ENCODE measurements at places on chromosomes 7 and 10.
A peak's percentile ranks its signal among the peaks of the same experiment; 100 is the strongest.

GRCh38 chr7:128027485-128027980 lies 3.7 kb downstream of the LRRC4 start:
- peaks cover 14% of the 10 kb centered on the region for H3K36me3 ChIP-seq
- no peaks in the 10 kb centered on the region for H3K4me1 ChIP-seq
- H3K27me3 ChIP-seq, result no peaks in the 10 kb centered on the region
- no peak overlapping the region for H3K4me3 ChIP-seq

- DNase-seq, result no peak
- H3K27me3 ChIP-seq, result peaks cover 40% of the 10 kb centered on the region
- H3K36me3 ChIP-seq, result no peaks in the 10 kb centered on the region
- peaks cover 23% of the 10 kb centered on the region for H3K4me1 ChIP-seq
These were observed 817 bp upstream of the IL15RA start for GRCh38 chr10:5978230-5978489.

DNA sequence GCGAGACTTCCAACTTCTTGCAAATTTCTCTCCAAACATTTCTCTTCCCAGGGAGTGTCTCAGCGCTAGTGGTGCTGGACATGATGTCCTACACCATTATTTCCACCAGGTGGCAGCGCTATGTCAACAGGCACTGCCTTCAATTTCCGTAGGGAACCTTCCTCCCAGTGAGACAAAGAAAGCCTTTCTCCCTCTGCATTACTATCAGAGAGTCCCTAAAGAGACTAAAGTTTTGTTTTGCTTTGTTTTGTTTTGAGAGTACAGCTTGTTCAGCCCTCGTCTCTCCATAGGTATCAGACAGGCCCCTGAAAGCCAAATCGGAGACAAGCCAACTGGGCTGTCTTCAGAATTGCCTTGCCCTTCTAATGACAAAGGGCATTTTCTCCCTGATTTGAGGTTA lies 44.2 kb upstream of the GGCT start:
- no peaks in the 10 kb centered on the region for H3K4me1 ChIP-seq
- peak; percentile 58 for DNase-seq
- H3K36me3 ChIP-seq, result no peaks in the 10 kb centered on the region

DNA sequence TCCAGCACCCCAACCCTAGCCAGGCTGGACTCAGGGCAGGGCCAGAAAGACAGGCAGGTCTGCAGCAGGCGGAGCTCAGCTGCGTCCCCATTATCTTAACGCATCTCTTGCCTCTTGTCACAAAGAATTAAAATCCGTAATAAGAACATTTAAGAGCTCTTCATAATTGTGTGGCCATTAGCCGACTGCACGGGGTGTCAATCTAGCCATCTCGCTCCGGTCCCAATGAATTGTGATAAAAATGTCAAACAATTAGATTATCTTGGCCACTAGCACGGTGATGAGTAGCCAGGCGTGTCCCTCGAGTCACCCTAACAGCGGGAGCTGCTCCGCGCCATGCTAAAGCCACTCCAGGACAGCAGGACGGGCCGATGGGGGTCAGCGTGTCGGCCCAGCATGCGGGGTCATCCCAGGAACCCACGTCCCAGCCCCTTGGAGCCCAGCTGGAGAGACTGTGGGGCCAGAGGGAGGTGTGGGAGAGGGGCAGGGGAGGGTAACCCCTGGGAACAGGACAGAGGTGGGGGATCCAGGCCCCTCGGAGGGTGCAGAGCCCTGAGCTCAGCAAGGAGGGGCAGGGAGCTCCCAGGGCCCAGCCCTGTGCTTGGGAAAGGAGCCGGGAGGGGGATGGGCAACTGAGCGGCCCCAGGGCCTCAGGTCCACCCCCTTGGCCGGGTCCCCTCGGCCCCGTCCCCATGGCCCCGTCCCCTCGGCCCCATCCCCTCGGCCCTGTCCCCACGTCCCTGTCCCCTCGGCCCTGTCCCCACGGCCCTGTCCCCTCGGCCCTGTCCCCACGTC lies 17.7 kb upstream of the NKX6-2 start:
- H3K27me3 ChIP-seq, result no peaks in the 10 kb centered on the region
- no peaks in the 10 kb centered on the region for H3K36me3 ChIP-seq
- H3K4me3 ChIP-seq, result no peak overlapping the region
- H3K27ac ChIP-seq, result no peak overlapping the region

DNA sequence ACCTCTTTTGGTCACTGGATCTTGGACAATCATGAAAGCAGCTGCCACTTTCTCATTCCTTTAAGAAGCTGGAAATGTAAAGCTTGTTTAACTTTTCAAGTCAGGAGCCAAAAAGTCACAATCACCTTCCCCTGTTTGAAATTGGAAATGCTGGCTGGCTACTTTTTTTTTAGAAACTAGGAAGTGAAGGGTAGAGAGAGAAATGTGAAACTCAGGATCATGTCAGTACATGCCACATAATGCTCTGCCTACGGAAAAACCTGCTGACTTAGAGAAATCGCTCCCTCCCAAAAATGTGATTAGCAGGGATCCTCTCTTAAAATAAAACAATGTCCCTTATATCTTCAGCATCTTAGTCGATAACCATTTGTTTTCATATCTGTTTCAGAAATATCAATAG lies 188.4 kb upstream of the C7orf33 start:
- H3K36me3 ChIP-seq, result no peaks in the 10 kb centered on the region
- DNase-seq, result no peak
- H3K27ac ChIP-seq, result no peak overlapping the region
- no peaks in the 10 kb centered on the region for H3K4me1 ChIP-seq
- H3K4me3 ChIP-seq, result no peak overlapping the region
- H3K27me3 ChIP-seq, result peaks cover 11% of the 10 kb centered on the region

GRCh38 chr10:109987452-109988211 lies 20.2 kb upstream of the ADD3 start:
- H3K36me3 ChIP-seq, result no peaks in the 10 kb centered on the region
- H3K4me1 ChIP-seq, result no peaks in the 10 kb centered on the region
- H3K4me3 ChIP-seq, result no peak overlapping the region
- no peak overlapping the region for H3K27ac ChIP-seq

- H3K4me3 ChIP-seq, result no peak overlapping the region
- no peak overlapping the region for H3K27ac ChIP-seq
- no peaks in the 10 kb centered on the region for H3K36me3 ChIP-seq
- peaks cover 13% of the 10 kb centered on the region for H3K27me3 ChIP-seq
These were observed 32.8 kb downstream of the MYO3A start for GRCh38 chr10:25966844-25967243.

- no peak overlapping the region for H3K4me3 ChIP-seq
- H3K36me3 ChIP-seq, result no peaks in the 10 kb centered on the region
- DNase-seq, result no peak
- H3K27me3 ChIP-seq, result no peaks in the 10 kb centered on the region
- H3K4me1 ChIP-seq, result no peaks in the 10 kb centered on the region
These were observed 403 bp upstream of the ENO4 start for GRCh38 chr10:116848944-116849247.

DNA sequence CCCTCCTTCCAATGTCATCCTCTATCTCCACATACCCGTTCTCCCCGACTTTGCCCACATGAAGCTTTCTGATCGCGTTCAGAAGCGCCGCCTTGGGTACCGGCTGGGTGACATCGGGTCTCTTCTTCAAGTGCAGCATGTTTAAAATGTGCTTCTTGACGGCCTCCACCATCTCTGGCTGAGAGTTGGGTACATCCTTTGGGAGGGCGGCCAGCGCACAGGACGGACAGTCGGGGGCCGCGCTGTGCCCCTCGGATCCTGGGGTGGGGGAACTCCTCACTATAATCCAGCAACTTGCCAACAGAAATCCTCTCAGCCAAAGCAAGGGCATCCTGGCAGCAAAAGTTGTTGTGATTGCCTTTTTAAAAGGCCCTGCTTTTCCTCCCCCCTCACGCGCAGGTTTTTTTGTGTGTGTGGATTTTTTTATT lies 2.8 kb downstream of the INHBA start:
- peaks cover 45% of the 10 kb centered on the region for H3K27me3 ChIP-seq
- peaks cover 6% of the 10 kb centered on the region for H3K4me1 ChIP-seq
- no peak overlapping the region for H3K27ac ChIP-seq
- DNase-seq, result no peak
- H3K36me3 ChIP-seq, result no peaks in the 10 kb centered on the region

- H3K4me1 ChIP-seq, result no peaks in the 10 kb centered on the region
- H3K27me3 ChIP-seq, result no peaks in the 10 kb centered on the region
- H3K36me3 ChIP-seq, result no peaks in the 10 kb centered on the region
- H3K4me3 ChIP-seq, result no peak overlapping the region
- no peak for DNase-seq
- no peak overlapping the region for H3K27ac ChIP-seq
These were observed 11.2 kb downstream of the AIFM2 start for GRCh38 chr10:70121281-70121949.

- H3K27me3 ChIP-seq, result no peaks in the 10 kb centered on the region
- H3K4me1 ChIP-seq, result peaks cover 1% of the 10 kb centered on the region
- no peaks in the 10 kb centered on the region for H3K36me3 ChIP-seq
- H3K4me3 ChIP-seq, result no peak overlapping the region
These were observed 118.8 kb downstream of the CLEC2L start for GRCh38 chr7:139642283-139642682.

- no peak overlapping the region for H3K27ac ChIP-seq
- peaks cover 11% of the 10 kb centered on the region for H3K27me3 ChIP-seq
- H3K4me3 ChIP-seq, result no peak overlapping the region
- no peaks in the 10 kb centered on the region for H3K4me1 ChIP-seq
These were observed 13.1 kb upstream of the LIPF start for GRCh38 chr10:88651101-88651551.

GRCh38 chr10:68121020-68121743 lies 11.9 kb downstream of the MYPN start:
- no peak overlapping the region for H3K4me3 ChIP-seq
- H3K4me1 ChIP-seq, result no peaks in the 10 kb centered on the region
- H3K27ac ChIP-seq, result no peak overlapping the region
- H3K36me3 ChIP-seq, result no peaks in the 10 kb centered on the region
- DNase-seq, result no peak

DNA sequence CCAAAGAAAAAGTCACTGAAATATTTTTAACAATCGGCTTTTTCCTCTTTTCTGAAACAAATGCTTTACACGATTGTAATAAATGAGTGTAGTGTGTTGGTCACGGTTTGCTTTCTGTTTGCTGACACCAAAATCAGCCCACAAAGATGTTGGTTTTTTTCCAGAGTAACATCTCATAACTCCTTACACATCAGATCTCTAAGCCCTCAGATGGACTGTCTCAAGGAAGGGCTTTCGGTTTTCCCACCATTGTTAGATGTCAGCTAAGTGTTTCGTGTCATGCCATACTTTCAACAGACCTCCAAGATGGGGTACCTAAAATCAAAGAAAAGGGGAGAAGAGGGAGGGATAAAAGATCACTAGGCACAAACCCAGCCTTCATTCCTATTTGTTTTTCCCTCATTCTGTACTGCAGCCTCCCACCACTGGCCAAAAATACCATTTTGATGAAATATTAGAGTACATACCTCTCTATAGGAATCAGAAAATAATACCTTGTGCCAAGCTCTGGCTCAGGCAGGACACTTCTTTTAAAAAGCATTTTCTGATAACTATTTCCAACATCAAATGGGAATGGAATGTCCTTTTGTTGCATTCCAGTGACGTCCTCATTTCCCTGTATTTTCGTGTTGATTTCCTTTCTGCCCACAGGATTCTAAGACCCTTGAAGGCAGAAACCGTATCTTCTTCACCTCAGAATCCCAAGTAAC lies 159.1 kb downstream of the DGKI start:
- no peak overlapping the region for H3K4me3 ChIP-seq
- no peaks in the 10 kb centered on the region for H3K36me3 ChIP-seq
- no peak overlapping the region for H3K27ac ChIP-seq
- no peaks in the 10 kb centered on the region for H3K4me1 ChIP-seq
- DNase-seq, result no peak

Data from DND-41 (cell line).